ENCODE measurements at places on chromosomes 7 and 10.
A peak's percentile ranks its signal among the peaks of the same experiment; 100 is the strongest.

DNA sequence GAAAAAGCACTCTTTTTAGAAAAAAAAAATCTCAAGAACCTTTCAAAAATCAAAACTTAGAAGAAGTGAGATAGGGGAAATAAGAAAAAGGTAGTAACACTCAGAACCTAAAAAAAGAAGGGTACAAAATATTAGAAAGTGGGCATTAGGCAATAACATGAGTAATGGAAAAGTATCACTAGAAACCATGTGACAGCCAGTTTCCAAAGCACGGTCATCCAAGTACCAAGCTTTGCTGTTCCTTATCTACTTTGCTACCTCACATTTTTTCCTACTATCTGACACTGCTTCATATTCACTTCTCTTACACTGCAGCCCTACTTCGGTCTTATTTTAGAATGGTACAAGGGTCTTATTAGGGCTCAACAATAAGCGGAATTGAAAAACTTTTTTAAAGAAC is 30.3 kb downstream of the IMMP2L start:
- no peak for DNase-seq

DNA sequence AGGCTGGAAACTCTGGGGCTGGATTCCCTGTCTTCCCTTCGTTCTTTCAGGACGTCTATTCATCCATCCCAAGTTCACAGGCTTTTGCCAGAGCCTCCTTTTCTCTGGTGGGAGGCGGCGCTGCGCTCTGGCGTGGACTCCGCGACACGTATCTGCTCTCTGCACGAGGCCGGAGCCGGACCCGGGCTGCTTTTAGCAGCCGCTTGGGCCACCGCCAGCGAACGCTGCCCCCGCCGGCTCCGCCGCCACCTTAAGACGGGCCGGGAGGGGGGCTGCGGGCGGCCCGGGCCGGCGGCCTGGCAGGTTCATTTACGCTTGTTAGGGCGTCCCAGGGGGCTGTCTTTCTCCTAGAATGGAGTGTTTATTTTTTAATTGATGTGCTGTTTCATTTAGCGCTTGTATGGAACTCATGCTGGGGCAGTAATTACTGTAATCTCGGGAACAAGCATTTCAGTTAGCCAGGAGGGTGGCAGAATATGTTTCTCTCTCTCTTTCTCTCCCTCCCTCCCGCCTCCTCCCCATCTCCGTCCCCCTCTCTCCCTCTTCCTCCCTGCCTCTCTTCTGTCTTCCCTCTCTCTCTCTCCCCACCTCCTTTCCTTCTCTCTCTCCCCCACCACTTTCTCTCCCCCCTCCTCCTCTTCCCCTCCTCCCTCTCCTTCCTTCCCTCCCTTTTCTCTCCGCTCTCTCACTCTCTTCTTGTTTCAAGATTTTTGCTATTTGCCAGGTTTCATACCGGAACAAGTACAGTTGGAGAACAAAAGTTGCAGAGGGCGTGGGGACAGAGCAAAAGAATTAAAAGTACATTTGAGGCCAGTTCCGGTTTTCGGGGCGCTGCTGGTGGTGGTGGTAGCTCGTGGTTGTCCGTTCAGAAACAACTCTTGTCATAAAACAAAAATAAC is 1.3 kb upstream of the FZD8 start:
- peak; percentile 41 for DNase-seq

DNA sequence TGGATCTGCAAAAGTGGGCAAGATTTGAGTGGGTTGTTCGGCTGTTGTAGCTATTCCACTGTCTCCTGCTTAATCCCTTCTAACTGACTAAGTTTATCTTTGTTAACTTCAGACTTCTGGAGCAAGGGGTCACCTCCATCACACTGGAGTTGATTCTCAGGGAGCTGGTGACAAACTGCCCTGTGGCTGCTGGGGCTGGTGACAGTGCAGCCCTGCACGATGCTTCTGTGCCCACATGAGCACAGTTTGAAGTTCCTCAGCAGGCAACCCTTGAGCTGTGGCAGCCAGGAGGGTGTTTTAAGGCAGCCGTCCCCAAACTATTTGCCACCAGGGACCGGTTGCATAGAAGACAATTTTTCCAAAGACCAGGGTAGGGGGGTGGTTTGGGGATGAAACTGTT is 40.5 kb downstream of the ADRB1 start:
- no peak for DNase-seq

- no peak for DNase-seq
Measured at GRCh38 chr10:60282771-60283353, 106.8 kb downstream of the ANK3 start.

GRCh38 chr7:142867398-142868187 is 12.7 kb downstream of the EPHB6 start:
- DNase-seq, result no peak

Measured in nucleus accumbens (tissue), 56 donors.